IgD-negative memory B cell (primary cell): ENCODE measurements at places on chromosomes 7 and 10. TPM values are rescaled to one million over a fixed set of nuclear protein-coding genes. Genes with fewer than 3 reads are reported as not detected.

PAX4 gene
- not detected for polyA plus RNA-seq

EPO gene
- not detected for polyA plus RNA-seq

OLAH gene
- not detected for polyA plus RNA-seq

HIPK2 gene
- polyA plus RNA-seq, result 5.5 TPM

PILRB gene
- 14.3 TPM for polyA plus RNA-seq

MMRN2 gene
- not detected for polyA plus RNA-seq
